ENCODE measurements at places on chromosomes 16 and 17.

- no peak for DNase-seq
These were observed 5.7 kb upstream of the RPL38 start for GRCh38 chr17:74197801-74198200.

DNA sequence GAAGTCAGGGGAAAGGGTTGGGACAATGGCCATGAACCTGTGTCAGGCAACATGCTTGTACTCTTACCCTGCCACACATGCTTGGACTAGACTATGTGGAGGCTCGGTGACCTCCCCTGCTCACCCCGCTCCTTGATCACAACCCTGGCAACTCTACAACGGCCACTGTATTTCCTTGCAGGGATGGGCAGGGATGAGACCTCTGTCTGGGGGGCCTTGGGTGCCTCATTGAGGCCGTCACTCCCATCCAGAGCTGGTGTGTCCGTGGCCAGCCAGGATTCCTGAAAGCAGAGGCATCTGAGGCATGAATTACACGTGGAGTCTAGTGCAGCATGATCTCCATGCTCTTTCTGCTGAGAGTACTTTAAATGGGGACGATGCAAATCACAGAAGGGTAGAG lies 948 bp downstream of the PLA2G15 start:
- DNase-seq = no peak

DNA sequence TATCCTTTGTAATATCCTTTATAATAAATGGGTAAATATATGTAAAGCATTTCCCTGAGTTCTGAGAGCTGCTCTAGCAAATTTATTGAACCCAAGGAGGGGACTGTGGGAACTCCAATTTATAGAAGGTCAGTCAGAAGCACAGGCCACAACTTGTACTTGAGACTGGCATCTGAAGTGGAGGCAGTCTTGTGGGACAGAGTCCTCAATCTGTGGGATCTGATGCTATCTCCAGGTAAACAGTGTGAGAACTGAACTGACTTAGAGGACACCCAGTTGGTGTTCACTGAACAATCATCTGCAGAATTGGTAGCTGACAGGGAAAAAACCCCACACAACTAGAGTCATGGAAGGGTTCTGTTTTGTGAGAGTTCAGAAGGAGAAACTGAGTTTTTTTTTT lies 34.0 kb downstream of the AKAP10 start:
- no peak for DNase-seq

DNA sequence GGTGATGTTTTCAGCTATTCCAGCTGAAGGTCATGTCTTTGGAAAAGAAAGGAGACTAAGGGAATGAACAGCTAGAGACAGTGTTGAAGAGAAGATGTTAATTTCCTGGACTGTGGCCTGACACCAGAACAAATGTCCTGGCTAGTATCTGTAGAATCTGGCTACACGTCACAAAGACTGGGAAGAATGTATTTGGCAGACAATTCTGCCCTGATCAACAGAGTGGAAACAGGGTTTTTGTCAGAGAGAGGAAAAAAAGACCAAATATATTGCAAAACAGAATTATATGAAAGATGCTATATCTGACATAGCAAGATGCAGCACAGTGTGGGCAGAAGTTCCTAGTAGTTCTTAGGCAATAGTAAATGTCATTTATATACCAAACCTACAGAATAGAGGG lies 17.0 kb upstream of the ANKFN1 start:
- DNase-seq = no peak

- DNase-seq = peak; percentile 66
These were observed 58.5 kb upstream of the CREBBP start for GRCh38 chr16:3938843-3939624.

GRCh38 chr17:78956254-78956653 lies 23.5 kb downstream of the LGALS3BP start:
- DNase-seq = no peak

- DNase-seq = no peak
These were observed 2.2 kb upstream of the CDH5 start for GRCh38 chr16:66364117-66364958.

DNA sequence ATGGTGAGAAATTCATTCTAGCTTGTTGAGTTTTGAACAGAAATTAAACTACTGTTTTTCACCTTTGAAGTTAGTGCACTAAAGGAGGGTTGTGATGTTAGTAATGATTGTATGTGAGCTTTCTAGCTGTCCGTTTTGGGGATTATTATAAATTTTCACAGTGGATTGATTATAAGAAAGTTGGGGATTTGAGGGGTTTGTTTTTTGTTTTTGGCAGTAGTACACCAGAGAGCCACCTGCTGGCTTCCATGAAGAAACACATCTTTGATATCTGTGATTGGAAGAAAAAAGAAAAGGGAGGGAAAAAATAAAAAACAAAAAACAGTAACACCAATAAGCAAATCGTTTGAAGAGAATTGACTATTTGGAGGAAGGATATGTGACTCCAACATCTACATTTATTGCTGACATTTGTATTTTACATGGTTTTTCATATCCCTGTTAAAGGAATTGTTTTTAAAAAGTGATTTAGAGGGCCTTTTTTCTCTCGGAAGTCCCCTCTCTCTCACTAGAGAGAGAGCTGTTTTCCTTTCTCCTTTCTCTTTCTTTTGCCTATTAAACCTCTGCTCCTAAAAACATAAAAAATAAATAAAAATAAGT lies 1469.5 kb upstream of the GOT2 start:
- no peak for DNase-seq

DNA sequence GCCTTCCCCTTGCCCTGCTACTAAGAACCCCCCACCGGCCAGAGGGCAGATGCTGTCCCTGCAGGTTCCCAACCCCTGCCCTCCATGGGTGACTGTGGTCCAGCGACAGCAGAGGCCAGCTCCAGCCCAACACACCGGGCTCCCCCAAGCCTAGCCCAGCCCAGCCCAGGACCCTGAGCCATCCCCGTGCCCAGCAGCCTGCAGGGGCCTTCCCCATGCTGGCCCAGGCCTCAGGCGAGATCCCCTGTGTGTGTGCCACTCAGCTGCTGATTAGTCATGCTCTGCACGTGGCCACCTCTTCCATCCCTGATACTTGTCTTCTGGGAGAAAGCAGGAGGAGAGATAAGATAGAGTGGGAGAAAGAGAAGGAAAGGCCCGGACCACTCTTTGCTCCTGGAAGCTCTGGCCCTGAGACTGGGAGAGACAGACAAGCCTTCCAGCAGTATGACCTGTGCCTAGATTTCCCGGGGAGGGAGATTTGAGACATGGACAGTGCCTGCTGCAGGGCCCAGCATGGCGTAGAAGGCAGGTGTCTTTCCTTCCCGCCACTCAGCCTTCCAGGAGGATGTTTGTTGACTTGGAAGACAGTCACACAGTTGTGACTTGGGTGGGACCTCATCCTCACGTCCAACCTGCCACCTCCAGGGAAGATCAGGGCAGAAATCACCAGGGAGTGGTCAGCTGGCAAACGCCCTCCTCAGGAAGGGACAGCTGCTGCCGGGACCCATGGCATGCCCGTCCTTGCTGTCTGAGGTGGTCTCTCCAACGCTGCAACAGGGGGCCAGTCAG lies 41.3 kb upstream of the RASD1 start:
- no peak for DNase-seq

DNA sequence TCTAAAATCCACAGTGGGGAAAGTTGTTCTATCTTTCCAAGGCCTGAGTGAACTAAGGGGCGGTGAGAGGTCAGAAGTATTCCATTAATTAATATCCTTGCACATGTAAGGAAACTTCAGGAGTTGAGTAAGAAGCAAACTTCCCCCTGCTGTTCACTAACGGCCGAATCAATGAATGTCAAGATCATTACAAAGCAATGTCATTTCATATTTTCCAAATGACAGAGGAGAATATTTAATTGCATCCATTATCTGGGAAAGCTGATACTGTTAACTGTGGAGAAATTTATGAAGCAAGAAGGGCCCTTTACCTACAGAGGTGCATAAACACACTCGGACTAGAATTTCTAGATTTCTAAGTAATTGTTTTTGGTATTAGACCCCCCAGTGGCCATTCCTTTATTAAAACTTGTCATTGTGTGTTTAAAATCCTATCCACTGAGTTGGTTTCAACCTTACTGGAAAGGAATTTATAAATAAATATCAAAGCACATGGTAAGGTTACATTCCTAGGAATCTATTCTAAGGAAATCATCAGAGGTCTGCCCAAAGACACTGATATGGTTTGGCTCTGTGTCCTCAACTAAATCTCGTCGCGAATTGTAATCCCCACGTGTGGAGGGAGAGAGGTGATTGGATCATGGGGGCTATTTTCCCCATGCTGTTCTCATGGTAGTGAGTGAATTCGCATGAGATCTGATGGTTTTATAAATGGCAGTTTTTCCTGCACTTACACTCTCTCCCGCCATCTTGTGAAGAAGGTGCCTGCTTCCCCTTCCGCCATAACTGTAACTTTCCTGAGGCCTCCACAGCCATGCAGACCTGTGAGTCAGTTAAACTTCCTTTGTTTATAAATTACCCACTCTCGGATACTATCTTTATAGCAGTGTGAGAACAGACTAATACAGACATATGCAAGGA lies 20.4 kb upstream of the SMURF2 start:
- no peak for DNase-seq

DNA sequence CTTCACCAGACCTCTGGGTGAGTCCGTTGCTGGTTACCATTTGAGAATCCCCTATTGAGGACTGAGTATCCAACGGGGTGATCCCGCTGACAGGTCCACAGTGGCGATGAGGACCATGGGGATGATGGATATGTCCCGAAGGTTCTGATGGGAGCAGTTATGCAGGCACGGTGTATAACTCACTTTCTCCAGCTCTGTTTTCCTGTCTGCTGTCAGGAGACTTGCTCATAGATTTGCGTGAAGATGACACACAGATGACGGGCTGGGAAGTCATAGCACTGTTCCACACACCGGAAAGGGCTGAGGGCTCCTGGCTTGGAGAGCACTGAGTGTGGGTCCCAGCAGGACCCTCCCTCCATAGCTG lies 22.2 kb upstream of the ADCY7 start:
- DNase-seq = no peak

GRCh38 chr16:81770008-81770407 lies 9.1 kb upstream of the PLCG2 start:
- peak; percentile 9 for DNase-seq

- no peak for DNase-seq
These were observed 17.0 kb upstream of the NAGS start for GRCh38 chr17:43987131-43988021.
